H4 (cell line): ENCODE measurements at places on chromosomes 6 and 20. TPM values are rescaled to one million over a fixed set of nuclear protein-coding genes. Genes with fewer than 3 reads are reported as not detected.

DNA sequence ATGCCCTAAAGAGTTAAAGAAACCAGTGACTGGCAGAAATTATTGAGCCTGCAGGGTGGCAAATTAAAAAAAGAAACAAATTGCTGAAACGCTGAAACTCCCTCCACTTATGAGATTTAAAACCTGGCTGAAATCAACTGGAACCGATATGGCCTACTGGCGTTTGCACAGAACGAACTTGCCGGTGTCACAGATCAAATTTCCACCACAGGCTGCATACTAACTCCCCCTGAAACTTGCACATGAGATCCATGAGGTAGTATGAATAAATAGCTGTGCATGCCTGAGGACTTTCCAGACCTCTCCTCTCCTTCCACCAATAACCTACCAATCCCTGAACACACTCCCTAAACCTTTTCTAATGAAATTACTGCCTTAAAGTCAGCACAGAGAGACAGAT, 150.4 kb downstream of the RNGTT start:
- no peak for DNase-seq

GRCh38 chr6:82030761-82031503, 216.6 kb downstream of the IBTK start:
- DNase-seq, result no peak

DNA sequence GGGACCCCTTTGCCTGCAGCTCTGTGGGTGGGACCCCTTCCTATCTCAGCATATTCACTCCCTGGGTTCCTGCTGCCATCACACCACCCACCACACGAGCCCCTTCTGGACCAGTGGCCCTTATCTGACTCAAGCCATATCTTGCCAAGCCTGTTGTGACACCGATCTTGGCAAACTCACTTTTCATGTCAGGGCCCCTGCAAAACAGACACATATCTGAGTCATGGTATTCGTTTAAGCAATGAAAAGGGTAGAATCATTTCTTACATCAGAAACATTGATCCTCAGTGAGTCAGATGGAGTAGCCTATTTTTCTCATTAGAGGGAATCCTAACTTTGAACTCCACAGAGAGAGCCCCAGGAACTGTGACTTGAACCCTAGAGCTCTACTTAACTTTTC, 10.6 kb downstream of the RAET1E start:
- no peak for DNase-seq

GRCh38 chr6:87799651-87800050, 97.6 kb upstream of the AKIRIN2 start:
- no peak for DNase-seq

- no peak for DNase-seq
Measured at GRCh38 chr6:137471986-137472385, 22.2 kb downstream of the OLIG3 start.

GRCh38 chr6:155493026-155493693, 37.5 kb upstream of the NOX3 start:
- no peak for DNase-seq

GRCh38 chr6:5995949-5996713, 10.6 kb downstream of the NRN1 start:
- DNase-seq, result peak; percentile 65

DNA sequence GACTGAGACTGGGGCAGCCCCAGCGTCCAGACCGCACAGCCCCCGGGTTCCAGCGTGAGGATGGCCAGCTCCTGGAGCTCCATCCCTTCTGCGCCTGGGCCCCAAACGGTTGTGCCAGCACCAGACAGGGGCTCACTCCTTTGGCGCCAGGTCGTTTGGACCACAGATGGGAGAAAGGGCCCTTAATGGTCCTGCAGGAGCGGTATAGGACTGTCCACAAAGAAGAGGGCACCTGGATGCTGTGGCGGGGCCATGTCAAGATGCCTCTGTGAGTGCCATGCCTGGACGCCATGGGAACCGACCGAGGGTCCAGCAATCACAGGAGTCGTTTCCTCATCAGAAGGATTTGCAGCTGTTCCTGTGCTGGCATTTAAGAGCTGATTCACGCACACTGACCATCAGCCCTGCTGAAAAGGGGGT, 82.7 kb downstream of the DLL1 start:
- no peak for DNase-seq

- no peak for DNase-seq
Measured at GRCh38 chr6:34466242-34467185, 638 bp downstream of the PACSIN1 start.

- no peak for DNase-seq
Measured at GRCh38 chr6:98416027-98416426, 418.3 kb upstream of the POU3F2 start.

DLK2 gene
- 12.6 and 13.7 TPM in 2 replicates for total RNA-seq

SMAP1 gene
- total RNA-seq, result 15.3 and 21.7 TPM in 2 replicates

POLR3F gene
- total RNA-seq, result 14.4 and 17.5 TPM in 2 replicates

HLA-DRB5 gene
- total RNA-seq, result not detected in 2 replicates
